CD4-positive, alpha-beta T cell treated with Interferon alpha-2 for 1 hour (primary cell): ENCODE measurements at places on chromosomes 3 and 15.

GRCh38 chr3:158863247-158863646 is 61.4 kb downstream of the MFSD1 start:
- no peak for DNase-seq

DNA sequence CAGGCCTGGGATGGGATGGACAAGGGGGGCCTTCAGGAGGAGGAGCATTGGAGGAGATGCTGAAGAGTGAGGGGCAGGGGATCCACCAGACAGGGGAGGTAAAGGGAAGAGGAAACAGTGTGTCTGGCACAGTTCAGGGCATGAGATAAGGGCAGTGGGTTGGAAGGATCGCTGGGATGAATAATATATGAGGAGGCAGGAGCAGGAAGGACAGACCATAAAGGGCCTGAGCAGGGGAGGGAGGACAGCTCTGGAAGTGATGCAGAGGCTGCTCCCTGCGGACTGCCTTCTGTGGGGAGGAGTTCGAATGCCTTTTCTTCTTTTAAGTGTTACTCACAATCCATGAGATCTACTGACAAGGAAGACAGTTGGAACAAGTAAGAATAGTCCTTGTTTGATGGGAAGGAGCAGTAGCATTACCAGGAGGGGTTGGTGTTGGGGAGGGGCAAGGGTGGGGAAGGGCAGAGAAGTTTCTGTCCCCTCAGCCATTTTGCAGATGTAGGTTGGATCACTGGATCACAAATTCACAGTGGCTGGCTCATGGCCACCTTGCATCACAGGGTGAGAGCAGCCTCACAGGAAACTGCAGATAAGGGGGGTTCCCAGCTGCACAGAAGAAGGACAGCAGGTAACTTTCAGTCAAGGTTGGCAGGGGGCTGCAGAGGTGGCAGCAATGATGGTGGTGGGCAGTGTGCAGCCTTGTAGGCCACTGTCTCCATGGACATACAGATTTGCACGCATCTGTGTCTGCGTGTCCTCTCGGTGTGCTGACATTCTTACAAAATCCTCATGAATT is 91.9 kb upstream of the SNRPN start:
- no peak for DNase-seq

- peak; percentile 51 for DNase-seq
These were observed 101.1 kb downstream of the DAPK2 start for GRCh38 chr15:63945007-63945788.

- no peak for DNase-seq
These were observed 888.0 kb downstream of the NTRK3 start for GRCh38 chr15:87368511-87368910.

DNA sequence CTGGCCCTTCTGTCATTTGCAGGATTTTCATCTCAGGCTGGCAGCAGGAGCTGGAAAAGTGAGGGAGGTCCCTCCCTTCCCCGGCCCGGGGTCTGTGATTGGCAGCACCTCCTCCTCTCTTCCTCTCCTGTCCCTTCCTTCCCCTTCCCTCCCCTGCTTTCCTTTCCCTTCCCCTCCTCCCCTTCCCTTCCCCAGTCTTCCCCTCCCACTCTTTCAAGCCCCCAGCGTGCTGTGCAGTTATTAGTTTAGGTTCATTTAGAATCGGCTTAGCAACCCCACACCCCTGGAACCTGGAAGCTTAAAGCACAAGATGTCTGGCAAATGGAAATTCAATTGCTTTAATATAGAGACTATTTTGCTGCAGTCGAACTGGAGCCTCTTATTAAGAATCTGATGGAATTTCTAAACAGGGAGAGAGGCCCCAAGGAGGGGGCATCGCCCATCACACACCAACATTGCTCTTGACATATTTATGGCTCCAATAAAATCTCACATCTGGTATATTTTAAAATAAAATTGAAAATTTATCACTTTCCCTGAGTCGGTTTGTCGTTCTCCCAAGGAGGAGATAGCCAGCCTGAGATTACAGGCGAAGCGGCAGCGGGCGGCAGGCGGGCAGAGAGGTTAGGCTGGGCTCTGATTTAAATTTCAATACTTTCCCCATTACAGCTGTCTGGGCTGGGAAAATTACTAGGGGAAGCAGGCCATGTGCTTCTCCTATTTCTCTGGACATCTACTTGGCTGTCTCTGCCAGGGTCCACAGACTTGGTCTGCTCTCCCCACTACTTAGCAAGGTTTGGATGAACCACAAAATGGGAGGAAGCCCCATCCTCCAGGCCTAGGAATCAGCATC is 98.9 kb downstream of the LINGO1 start:
- no peak for DNase-seq

- no peak for DNase-seq
These were observed 36.0 kb downstream of the MNS1 start for GRCh38 chr15:56428821-56429458.

- no peak for DNase-seq
These were observed 16.3 kb upstream of the HDAC11 start for GRCh38 chr3:13463618-13464400.

DNA sequence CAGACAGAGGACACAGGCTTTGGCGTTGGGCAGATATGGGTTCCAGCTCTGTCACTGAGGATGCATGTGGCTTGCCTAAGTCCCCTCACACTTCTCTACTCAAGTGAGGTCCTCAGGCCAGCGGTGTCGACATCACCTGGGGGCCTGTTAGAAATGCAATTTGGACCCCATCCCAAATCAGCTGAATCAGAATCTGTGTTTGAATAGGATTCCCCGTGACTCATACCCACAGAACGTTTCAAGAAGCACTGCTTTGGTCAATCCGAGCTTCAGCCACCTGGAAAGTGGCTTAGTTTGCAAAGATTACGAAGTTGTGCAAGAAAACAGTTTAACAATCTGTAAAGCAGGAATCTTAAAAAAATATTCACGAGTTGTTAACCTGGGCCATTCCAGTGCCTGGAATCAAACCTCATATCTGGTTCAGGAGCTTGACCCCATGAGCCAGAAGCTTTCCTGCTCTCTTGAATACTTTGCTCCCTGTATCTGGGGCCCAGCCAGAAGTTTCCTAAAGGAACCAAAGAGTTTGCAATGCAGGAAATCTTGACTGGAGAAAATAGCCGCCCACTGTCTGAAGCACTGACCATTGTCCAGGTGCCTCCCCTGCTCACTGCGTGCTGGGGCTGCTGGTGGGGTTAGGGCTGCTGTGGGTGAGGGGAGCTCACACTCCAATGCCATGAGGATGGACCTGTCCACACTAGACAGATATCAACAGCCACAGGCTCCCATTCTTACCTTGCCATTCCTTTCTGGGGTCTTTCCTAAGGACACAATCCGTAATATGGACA is 208.5 kb upstream of the LINGO1 start:
- no peak for DNase-seq

GRCh38 chr15:70761046-70761445 is 2.3 kb downstream of the UACA start:
- DNase-seq: no peak

- no peak for DNase-seq
These were observed 46.2 kb downstream of the CCDC12 start for GRCh38 chr3:46930166-46930944.
